ENCODE measurements at places on chromosomes 3 and 15.

DNA sequence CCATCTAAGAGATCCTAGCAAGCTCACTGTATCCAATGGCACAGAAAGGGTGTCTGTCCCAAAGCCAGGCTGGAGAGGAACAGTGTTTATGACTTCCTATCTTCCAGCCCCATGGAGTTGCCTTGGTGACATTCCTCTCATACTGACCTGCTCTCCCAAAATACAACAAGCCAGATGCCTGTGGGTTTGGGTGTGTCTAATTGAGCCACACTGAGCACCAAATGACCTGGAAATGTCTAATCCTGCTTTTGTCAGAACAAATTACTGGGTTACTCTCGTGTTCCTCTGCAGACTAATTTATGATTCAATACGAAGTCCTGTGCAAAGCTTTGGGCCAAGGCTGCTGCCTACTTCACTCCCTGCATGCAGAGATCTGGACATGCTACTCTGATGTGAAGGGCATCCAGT lies 98.1 kb upstream of the STRIT1 start:
- DNase-seq = no peak

GRCh38 chr3:126541628-126542339 lies 16.9 kb downstream of the C3orf22 start:
- no peak for DNase-seq

DNA sequence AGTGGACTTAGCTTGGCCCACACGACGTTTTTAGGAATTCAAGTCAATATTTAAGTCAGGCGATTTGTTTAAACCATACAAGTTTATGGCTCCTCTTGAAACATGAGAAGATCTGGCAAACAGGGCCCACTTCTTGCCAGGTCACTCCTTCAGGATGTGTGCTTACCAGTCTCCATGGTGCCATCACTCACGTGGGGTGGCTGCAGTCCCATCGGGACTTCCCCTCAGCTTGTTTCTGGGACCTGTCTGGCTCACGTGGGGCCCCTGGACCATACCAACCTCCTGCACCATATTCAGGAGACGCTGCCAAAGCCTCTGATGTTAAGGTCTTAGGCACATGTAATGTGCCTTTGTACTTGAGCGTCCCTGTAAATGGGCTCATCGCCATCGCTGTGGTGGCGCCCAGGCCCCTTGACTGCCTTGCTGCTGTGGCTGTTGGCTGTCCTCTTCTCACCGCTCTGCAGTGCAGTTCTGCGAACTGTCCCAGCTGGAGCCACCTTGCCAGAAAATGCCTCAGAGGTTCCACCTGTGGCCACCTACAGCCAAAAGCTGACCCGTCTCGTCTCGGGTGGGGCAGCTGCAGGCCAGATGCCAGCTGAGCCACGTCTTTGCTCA lies 8.9 kb downstream of the MCM2 start:
- no peak for DNase-seq

DNA sequence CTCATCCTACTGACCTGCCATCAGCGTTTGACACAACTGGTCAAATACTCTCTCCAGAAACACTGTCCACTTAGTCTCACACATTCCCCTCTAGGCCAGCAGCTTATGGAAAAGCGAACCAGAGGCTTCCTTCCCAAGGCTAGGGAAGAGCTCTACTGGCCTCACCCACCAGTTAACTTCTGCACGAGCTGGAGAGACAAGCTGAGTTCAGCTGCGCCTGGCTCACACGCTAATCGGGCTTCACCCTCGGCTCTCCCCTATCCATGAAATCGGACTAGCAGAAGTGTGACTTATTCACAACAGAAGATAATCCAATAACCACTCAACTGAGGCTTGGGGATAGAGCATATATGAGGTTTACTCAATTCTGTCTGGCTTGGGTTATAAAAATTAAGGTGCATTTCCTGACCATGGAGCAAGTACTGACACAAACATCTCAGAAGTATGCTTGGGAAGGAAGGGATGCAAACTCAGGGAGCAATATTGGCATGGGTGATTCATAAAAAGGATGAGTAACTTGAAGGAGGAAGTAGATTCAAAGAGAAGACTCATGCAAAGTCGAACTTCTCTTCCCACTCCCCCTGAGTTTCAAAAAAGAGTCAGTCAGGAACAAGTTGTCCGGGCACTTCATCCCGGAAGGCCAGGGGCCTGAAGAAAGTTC lies 73.1 kb downstream of the XXYLT1 start:
- no peak for DNase-seq

DNA sequence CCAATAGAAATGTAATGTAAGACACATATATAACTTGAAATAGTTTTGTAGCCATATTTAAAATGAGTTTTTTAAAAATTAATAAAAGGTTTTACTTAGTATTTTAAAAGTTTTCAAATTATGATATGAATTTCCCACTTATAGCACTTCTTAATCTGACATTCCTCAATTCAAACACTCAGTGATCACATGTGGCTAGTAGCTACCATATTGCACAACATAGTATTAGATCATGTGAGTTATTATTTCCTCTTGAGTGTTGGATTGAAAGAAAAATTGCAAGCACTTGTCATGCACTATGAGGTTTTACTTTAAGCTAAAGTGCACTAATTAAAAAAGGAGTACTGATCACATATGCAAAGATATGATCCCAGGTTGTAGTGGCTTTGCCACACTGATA lies 453.4 kb upstream of the ROBO2 start:
- no peak for DNase-seq

DNA sequence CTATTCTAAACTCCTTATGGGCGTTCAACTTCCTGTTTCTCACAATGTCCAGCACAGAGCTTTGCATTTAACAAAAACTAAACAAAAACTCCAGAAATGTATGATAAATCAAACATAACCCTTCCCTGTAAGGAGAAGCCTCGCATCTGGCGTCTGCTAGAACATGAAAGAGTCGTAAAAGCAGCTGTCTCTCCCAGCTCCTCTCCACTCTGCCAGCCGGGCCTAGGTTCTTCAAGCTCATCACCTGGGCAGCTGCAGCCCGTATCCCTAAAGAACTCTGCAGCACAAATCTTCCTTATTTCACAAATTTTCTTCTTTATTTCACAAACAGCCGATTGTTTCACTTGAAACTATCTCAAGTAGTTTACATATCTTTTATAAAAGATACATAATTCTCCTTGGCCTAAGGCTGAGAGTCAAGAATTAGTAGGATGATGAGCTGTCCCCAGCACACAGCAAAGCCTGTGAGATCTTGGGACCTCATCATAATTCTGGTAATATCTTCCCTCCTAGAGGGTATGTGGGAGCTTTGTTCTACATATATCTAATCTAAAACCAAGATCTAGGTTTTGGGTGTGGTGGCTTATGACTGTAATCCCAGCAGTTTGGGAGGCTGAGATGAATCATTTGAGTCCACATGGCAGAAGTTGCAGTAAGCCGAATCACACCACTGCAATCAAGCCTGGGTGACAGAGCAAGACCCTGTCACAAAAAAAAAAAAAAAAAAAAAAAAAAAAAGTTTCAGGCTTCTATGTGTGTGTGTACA lies 35.3 kb downstream of the ANXA2 start:
- DNase-seq = no peak

GRCh38 chr15:55799291-55800212 lies 56.6 kb upstream of the PRTG start:
- DNase-seq = no peak

DNA sequence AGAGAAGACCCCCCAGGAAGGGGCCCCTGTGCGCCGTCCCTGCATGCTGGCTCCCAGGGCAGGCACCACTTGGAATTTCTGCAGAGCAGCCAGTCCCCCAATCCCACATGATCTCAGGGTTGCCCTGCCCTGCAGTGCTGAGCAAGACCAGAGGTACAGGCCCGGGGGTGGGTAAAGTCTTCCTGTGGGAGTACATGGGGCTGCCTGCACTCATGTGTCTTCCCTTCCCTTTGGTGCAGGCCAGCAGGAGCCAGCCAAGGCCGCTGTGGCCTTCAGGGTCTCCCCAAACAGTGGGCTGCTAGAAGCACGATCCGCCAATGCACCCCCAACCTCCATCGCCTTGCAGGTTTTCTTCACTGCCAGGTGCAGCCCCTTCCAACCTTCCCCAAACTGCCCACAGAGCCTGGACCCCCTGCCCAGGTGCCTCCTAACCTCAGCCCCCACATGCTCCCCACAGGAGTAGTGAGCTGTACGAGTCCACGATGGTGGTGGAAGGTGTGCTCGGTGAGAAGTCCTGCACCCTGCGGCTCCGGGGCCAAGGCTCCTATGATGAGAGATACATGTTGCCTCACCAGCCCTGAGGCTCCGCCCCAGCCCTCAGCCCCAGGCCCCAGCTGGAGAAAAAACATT lies 15.0 kb downstream of the ACAA1 start:
- DNase-seq = no peak

GRCh38 chr3:191484461-191484860 lies 23.5 kb downstream of the PYDC2 start:
- no peak for DNase-seq

- no peak for DNase-seq
These were observed 4.4 kb downstream of the PAK6 start for GRCh38 chr15:40243126-40243810.

- peak; percentile 27 for DNase-seq
These were observed 450.0 kb upstream of the KCNMB2 start for GRCh38 chr3:178086144-178086825.

DNA sequence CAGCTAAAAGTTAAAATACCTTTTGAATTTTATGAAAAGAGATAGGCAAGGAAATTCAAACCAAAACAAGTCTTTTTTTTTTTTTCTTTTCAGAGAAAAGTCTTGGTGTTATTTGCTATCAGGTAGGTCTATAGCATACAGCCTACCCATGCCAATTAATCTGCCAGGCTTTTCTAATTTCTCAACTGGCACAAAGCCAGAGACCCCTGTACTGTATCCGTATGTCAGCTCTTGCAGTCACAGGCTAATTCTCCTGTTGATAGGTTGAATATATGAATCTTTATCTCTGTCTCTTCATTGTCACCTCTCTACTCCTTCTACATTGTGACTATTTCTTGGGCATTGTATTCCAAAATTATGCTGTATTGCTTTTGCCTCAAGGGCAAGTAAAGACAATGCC lies 133.4 kb downstream of the IL5RA start:
- no peak for DNase-seq

GRCh38 chr3:133699903-133700302 lies 38.2 kb upstream of the TOPBP1 start:
- no peak for DNase-seq

DNA sequence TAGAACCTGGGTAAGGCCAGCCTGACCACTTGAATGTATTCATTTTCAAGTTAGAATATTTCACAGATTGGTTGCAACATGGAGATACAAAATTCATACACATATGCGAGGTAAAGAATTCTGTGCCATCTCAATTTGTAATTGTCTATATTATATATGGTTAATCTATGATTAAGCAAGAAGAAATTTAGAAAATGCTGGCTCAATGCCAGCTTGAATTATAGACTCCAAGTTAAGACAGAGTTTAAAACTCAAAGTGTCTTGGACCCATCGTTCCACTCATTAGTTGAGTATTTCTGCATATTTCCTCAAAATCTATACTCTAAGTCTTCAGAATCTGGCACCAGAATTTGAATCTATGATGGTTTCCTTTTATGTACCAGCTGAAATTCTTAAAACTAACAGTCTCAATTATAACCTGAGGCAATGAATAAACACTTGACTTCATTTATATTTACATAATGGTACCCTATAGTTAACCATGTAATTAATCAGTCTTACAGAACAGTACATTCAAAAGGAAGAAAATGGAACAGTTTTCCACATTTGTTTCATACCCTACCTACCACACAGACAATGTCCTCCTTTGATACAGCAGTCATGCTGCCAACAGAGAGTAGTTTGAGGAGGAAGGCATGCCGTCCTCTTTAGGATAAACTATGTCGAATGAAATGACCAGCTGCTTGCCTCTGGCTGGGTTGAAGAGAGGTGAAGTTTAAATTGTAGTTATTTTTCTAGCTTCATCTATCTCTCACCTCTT lies 95.7 kb downstream of the CD47 start:
- DNase-seq = no peak

- DNase-seq = no peak
These were observed 2.0 kb upstream of the PFKFB4 start for GRCh38 chr3:48558493-48559134.

GRCh38 chr3:102092617-102093466 lies 243.5 kb downstream of the NFKBIZ start:
- DNase-seq = no peak

DNA sequence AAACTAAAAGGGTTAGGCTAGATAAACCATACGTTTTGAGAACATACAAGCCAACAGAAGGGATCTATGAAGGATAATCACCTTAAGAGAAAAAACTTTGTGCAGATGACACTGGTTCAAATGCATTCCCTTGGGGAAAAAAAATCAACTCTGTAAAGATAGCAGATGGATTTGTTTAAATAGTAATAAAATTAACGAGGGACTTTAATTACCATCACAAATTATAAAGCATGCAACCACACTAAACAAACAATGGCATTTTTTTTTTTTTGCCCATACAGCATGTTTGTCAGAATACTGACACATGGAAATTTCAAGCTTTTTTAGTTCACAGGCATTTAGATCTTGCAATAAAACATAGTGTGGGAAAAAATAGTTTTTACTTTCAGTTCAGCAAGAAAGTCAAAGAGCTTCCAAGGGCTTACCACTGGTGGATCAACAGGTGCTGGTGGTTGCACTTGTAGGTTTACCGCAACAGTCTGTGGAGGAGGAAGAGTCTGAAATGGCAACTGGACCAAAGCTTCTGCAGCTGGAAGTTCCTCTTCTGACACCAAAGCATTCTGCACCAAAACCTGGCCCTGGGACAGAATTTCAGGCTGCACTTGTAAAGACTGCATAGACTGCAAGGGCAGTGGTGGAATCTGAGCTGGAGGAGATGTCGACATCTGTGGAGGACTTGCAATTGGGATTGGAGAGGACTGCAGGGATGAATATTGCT lies 53.1 kb downstream of the PHC3 start:
- DNase-seq = no peak

GRCh38 chr15:94970096-94970495 lies 738.7 kb downstream of the MCTP2 start:
- no peak for DNase-seq

DNA sequence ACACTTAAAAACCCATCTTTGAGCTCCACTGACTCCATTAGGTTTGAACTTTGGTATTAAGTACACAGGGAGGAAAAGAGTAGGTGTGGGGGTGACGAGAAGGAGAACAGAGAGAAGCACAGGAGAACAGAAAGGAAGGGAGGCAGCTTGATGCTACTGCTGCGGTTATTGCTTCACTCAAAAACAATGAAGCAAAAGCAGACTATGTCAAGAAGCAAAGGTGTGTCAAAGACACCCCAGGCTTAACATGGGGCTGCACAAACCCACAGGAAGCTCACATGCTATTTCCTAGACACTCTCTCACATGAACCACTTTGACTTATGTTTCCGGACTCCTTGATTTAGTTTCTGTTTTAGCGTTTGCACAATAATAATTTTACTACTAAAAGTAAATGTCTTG lies 961.0 kb upstream of the CFAP20DC start:
- DNase-seq = no peak

- DNase-seq = no peak
These were observed 32.3 kb upstream of the TMCO5A start for GRCh38 chr15:37902126-37902525.

DNA sequence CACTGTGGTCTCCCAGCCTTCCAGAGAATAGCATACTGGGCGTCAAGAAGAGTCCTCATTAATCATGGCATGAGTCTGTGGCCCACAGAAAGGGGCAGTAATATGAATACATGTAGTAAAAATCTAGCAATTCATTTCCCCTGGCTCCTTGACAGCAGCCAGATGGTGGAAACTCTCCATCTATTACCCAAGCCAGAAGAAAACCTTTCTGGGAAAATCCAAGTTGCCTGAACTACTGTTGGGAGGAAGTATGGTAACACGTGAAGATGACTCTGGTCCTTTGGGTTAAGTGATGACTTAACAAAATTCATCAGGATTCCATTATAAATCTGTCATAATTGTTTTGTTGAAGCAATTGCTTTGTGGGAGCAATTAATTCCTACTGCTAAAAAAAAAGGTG lies 530.5 kb downstream of the FHIT start:
- DNase-seq = no peak

GRCh38 chr3:178127221-178127620 lies 409.0 kb upstream of the KCNMB2 start:
- DNase-seq = no peak

Measured in cerebellar nuclear complex (tissue), 1 donor.